ENCODE measurements at places on chromosomes 5 and 9.

GRCh38 chr9:86868616-86869015 is 78.7 kb downstream of the GAS1 start:
- DNase-seq = peak; percentile 5

GRCh38 chr9:98930792-98931191 is 12.9 kb upstream of the COL15A1 start:
- no peak for DNase-seq

DNA sequence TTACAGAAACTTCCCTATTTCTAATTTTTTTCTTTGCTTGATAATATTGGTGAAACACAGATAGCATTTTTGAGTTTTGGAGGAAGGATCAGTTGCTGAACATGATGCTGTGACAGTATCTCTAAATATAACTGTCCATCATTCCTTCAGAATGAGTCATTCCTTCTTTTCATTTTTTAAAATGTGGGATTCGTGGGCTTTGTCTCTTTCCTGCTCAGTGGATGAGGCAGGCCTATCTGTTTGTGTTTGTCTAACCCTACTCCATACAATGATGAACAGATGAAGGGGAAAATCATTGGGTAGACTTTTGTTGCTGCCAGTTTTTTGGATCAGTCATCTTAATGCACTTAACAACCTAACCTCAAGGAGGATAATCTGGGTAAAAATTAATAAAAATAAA is 15.7 kb upstream of the OR13C8 start:
- peak; percentile 81 for DNase-seq

GRCh38 chr5:149411738-149412519 is 32.8 kb upstream of the IL17B start:
- peak; percentile 11 for DNase-seq

DNA sequence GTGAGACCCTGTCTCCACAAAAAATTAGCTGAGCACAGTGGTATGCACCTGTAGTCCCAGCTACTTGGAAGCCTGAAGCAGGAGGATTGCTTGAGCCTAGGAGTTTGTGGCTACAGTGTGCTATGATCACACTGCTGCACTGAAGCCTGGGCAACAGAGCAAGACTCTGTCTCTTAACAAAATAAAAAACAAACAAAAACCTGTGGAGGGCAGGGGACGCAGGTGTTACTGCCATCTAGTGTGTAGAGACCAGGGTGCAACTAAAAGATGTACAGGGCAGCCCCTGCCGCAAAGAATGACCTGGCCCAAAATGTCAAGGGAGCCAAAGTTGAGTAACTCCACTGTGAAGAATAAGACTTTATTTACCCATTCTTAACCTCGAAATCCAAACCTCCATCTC is 27.1 kb downstream of the ASPN start:
- DNase-seq = no peak

DNA sequence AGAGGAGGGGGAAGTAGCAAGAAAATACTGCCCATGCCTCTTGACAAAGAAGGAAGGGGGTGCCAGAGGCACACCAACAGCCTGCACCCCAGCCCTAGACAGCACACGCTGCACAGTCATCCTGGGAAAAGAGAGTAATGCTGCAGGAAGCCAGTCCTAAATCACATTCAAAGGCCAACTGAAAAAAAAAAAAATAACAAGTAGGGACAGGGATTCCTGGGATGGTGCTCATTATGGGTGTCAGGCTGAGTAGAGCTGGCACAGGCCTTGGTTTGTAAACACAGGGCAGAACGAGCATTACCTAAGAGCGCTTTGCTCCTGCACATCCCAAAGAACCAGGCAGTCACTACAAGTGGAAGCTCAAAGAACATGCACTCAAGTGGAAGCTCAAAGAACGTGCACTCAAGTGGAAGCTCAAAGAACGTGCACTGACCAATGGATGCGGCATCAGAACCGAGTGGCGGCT is 7.8 kb downstream of the RAPGEF1 start:
- DNase-seq = peak; percentile 75

DNA sequence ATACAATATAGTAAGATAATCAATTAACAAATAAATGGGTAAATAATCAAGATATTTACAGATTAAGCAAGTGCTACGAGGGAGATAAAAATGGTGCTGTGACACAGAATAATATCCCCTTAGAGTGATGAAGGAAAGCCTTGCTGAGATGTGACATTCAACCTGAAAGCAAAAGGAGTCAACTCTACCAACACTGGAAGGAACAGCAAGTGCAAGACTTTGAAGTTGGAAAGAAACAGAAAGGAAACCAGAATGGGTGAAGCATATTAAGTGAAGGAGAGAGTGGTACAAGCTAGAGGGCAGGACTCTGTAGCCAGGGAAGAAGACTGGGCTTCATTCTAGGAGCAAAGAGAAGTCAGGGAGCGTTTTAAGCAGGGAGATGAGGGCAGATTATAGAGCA is 12.2 kb upstream of the MEGF9 start:
- no peak for DNase-seq

GRCh38 chr9:101487443-101487840 is 46.2 kb upstream of the RNF20 start:
- no peak for DNase-seq

DNA sequence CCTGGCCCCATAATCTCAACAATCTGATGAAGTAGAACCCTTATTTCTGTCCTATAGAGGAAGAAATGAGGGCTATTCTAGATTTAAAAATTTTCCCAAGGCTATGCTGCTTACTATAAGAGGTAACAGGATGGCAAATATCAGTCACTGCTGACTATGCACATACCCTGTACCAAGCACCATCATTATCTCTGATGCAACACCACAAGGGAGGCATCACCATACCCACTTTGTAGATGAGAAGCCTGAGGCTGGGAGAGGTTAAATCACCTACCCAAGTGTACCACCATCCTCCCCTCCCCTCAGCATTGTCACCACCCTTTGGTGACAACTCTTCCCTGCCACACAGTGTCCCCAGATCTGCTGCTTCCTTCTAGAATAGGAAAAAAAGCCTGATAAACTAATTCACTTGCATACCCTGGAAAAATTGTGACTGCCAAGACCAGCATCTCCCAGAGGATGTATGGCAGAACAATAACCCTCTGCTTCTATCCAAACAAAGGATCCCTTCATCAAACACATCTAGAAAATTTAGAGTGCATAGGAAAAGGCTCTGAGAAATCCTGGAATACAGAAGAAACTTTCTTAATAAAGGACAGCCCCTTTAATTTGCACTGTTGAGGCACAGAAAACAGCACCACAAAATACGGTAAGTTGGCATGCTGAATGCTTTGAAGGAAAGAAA is 48.3 kb downstream of the PRRC1 start:
- no peak for DNase-seq

- peak; percentile 98 for DNase-seq
Measured at GRCh38 chr5:172412724-172413286, 41.5 kb downstream of the SH3PXD2B start.

- DNase-seq = peak; percentile 13
Measured at GRCh38 chr5:131193106-131193505, 22.4 kb downstream of the LYRM7 start.

- no peak for DNase-seq
Measured at GRCh38 chr9:27787891-27788290, 214.6 kb upstream of the C9orf72 start.

DNA sequence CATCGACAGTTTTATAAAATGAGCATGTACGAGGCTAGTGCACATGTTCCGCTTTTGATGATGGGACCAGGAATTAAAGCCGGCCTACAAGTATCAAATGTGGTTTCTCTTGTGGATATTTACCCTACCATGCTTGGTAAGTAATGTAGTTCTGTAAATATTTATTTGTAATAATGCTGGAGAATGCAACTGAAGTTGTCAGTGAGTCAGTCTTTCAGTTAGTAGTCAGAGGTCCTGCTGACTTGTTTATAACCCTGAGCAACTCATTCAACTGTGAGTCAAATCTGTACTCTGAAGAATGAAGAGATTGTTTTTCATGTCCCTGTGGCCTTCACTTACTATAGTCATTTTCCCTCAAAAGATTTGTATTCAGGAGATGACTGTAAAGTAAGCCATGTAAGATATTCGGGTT is 28.4 kb upstream of the GPR150 start:
- DNase-seq = peak; percentile 78

DNA sequence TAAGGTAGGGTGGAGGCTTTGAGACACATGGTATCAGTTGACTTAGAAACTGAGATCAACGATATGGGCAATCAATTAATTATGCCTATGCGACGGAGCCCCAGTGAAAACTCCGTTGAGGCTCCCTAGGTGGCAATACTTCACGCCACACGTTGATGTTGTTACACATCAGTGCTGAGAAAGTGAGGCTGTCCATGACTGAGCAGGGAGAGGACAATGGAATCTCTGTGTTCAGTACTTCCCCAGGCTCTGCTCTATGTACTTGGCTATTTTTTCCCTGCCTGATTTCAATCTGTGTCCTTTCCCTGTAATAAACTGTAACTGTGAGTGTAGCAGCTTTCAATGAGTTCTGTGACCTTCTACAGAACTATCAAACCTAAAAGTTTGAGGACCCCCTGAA is 211.7 kb downstream of the SNCAIP start:
- DNase-seq = no peak

GRCh38 chr5:55620766-55621160 is 86.0 kb upstream of the PLPP1 start:
- DNase-seq = no peak

GRCh38 chr5:17431272-17432050 is 66.6 kb upstream of the TAF11L2 start:
- DNase-seq = no peak

GRCh38 chr9:96168882-96169281 is 133.1 kb downstream of the HSD17B3 start:
- no peak for DNase-seq

DNA sequence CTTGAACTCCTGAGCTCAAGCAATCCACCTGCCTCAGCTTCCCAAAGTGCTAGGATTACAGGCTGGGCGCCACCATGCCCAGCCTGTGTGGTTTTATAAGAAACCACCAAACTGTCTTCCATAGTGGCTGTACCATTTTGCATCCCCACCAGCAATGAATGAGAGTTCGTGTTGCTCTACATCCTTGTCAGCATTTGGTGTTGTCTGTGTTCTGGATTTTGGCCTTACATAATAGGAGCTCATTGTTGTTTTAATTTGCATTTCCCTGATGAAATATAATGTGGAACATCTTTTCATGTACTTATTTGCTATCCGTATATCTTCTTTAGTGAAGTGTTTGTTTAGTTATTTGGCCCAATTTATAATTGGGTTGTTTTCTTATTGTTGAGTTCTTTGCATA is 29.8 kb downstream of the PHF2 start:
- DNase-seq = no peak

DNA sequence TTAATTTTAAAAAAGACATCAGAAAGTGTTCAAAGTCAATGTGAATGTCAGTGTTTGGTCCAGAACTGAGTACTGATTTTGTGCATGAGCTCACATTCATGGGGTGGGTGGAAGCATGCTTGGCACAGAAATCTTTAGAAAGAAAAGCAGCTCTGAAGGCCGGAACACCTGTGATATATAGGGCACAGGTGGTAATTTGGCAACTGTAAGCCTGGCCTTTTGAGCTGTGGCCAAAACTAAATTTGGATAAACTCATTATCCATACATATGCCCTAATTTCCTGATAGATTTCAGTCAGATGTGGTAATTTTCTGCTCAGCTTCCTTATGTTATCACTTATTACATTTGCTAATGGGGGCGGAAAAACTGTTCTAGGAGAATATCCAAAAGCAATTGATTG is 211.4 kb downstream of the HCN1 start:
- no peak for DNase-seq

GRCh38 chr5:15560421-15560820 is 60.4 kb downstream of the FBXL7 start:
- no peak for DNase-seq

GRCh38 chr5:307794-308579 is 13.5 kb upstream of the AHRR start:
- no peak for DNase-seq

DNA sequence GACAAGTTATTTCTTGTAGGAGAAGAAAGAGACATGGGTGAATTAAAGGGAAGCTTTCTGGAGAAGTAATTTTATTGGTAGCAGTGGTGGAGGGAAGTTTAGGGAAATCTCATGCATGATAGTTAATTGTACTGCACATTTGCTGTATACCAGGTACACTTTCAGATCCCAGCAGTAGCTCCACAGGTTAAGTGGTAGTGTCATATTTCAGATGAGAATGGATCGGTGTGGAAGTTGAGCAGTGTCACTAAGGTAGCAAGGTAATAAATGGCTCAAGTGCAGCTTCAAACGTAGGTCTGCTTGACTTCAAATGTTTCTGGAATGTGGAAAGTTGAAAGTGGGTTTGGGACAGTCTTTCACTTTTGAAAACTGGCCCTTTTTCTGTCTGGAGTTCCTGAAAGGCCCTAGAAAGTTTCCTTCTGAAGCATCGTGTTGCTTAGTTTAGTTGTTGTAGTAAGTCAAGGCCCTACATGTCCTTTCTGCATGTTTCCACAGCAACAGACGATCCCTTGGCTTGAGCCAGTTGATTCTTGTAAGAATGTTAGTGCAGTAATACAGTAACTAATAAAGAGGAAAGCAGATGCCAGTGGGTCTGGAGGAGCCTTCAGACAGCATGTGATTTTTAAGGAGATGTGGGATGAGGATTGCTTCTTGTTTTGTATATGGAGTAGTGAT is 3.7 kb downstream of the CLTA start:
- no peak for DNase-seq

DNA sequence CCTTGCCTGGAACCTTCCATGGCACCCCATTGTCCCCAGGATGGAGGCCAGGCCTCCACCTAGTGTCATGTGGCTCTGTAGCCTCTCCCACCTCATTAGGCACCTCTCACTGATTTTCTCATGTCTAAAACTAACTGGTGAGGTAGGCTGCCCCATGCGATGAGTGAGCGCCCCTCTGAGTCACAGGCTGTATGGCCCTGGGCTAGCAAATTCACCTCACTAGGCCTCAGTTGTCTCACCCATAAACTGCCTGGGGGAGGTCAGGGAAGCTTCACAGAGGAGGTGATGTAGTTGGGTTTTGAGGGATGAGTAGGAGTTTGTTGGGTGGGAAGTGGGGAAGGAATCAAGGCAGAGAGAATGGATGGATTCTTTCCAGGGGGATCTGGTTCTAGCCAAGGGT is 8.8 kb downstream of the RXRA start:
- DNase-seq = peak; percentile 42

DNA sequence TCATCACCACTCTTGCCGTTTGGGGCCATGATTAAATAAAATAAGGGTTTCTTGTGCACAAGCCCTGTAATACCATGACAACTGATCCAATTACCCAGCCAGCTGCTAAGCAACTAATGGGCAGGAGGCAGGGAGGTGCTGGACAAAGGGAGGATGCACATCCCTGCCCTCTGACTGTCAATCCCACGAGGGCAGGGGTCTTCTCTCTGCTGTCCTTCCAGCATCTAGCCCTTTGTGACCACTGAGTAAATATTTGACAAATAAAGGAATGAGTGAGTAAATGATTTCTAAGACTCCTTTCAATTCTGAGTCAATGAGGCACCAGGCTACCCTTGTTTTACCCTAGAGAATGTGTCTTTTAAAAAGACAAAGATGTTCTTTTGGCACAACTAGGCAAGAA is 247.1 kb downstream of the SYK start:
- DNase-seq = no peak

GRCh38 chr5:1011226-1011631 is 2.6 kb downstream of the NKD2 start:
- DNase-seq = no peak

GRCh38 chr5:57683036-57683630 is 200.5 kb upstream of the ACTBL2 start:
- no peak for DNase-seq

- DNase-seq = peak; percentile 40
Measured at GRCh38 chr5:40046792-40047191, 622.0 kb upstream of the DAB2 start.

Measured in fibroblast of skin of back (primary cell).